ENCODE measurements at places on chromosomes 12 and 14.

DNA sequence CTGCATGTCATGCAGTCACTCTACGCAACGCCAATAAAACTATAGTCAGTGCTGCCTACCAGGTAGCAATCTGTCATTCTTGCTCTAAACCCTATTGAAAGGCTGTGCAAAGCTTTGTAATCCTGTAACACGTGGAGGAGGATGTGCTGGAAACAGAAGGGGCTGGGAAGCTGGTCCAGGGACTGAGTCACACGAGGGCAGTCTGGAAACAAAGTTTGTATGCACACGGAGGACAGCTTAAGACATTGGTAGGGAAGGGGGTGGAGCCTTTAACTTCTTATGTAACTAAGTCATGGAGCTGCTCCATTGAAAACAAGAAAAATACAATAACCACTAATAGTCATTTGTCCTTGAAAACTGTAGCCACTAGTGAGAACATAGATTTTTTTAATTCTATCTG is 128.0 kb downstream of the BCAT1 start:
- DNase-seq, result no peak

- no peak for DNase-seq
These were observed 85.4 kb downstream of the NCOR2 start for GRCh38 chr12:124481772-124482566.

GRCh38 chr12:7731486-7731885 is 15.7 kb downstream of the CLEC4C start:
- no peak for DNase-seq

DNA sequence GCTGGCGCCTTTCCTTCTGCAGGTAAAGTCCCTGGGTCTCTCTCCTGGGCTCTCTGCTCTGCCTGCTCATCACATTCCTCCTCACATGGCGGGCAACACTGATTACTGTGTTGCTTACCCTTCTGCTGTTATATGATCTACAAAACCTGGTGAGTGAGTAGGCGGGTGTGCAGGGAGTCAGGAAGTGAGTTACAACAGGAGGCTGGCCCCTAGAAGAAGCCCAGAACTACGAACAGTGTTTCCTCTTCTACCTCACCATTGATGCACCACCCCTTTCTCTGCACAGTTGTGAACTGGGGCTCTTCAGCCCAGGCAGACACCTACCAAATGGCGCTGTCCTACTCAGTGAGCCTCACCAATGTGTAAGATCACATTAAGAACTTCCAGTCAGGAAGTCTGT is 4.9 kb upstream of the KLHL33 start:
- no peak for DNase-seq

GRCh38 chr12:106897981-106898901 is 57.5 kb upstream of the TMEM263 start:
- DNase-seq, result no peak

- no peak for DNase-seq
These were observed 31.1 kb downstream of the CCDC198 start for GRCh38 chr14:57462551-57462950.

- no peak for DNase-seq
These were observed 49.4 kb downstream of the KRT80 start for GRCh38 chr12:52142431-52142830.

- DNase-seq, result no peak
These were observed 1.1 kb downstream of the TAOK3 start for GRCh38 chr12:118371321-118372282.

GRCh38 chr12:84842406-84843013 is 70.1 kb downstream of the SLC6A15 start:
- DNase-seq, result no peak

- DNase-seq, result no peak
These were observed 219.6 kb upstream of the TMTC1 start for GRCh38 chr12:30003321-30003720.

GRCh38 chr12:92058664-92059063 is 87.0 kb downstream of the BTG1 start:
- no peak for DNase-seq

- DNase-seq, result no peak
These were observed 870 bp upstream of the TBPL2 start for GRCh38 chr14:55441286-55441685.

DNA sequence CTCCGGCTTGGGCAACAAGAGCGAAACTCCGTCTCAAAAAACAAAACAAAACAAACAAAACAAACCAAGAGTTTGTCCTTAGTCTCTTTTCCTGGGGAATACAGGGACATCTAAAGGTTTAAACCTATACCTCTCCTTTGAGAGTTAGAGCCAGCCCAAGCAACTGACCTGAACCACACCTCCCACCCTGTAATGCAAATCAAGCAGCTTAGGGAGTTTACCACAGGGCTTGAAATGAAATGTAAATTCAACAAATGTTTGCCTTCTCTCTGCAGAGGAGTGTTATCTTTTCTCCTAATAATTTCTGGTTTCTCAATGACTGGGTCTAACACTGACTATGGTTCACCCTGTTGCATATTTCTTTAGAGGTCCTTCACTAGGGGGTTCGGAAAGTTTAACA is 16.7 kb downstream of the PPP1CC start:
- no peak for DNase-seq

- DNase-seq, result no peak
These were observed 45.4 kb downstream of the EMP1 start for GRCh38 chr12:13241833-13242488.

DNA sequence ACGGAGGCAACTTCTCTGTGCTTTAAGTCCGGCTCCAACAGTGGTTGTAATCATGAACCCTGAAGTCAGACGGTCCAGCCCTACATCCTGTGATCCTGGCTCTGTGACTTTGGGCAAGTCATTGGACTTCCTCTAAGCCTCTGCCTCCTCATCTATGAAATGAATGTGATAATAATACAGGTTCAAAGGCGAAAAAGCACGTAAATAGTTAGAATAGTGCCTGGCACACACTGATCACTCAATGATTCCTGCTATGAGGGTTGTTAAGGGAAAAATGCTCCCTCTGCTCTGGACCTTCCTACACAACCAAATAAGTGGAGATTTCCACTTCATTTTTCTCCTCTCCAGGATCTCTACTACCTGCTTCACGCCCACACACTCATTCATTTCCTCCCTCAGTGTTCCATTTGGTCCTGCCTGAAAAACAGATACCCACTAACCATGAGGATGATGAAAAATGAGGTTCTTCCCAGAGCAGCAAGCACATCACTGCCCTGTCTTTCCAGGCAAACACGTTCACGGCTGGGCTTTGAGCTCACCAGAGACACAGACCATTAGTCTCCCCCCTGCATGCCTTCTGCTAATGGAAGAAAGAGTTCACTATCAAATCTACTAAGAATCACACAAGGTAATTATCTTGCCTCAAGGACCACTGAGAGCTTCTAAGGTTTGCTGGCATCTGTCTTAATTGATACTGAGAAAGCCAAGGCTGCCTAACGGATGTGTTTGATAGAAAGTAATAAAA is 13.2 kb downstream of the NUAK1 start:
- no peak for DNase-seq

GRCh38 chr12:47904713-47905709 is at the start of gene VDR:
TSS of gene VDR (minus strand) at chr12:47904994. CDS start at chr12:47879113, 25,881 bp downstream.
- peak; percentile 42 for DNase-seq

- no peak for DNase-seq
These were observed 82.6 kb upstream of the ARHGAP5 start for GRCh38 chr14:31994391-31995033.

DNA sequence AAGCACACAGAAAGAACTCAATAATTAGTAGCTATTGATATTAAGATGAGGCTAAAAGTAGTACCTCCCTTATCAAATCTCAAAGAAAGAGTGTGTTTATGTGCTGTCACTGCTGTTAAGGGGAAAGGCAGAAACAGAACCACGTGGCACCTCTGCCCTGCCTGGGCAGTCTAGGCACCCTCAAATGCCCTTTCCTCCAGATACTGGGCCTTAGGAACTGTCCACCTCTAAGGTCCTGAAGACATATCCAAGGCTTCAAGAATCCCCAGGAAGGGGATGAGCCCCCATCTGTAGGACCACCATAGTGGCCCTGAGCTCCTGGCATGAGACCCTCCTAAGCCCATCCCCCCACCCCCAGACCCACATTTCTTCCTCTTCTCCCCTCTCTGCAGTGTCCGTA is 29.1 kb downstream of the NGB start:
- no peak for DNase-seq

DNA sequence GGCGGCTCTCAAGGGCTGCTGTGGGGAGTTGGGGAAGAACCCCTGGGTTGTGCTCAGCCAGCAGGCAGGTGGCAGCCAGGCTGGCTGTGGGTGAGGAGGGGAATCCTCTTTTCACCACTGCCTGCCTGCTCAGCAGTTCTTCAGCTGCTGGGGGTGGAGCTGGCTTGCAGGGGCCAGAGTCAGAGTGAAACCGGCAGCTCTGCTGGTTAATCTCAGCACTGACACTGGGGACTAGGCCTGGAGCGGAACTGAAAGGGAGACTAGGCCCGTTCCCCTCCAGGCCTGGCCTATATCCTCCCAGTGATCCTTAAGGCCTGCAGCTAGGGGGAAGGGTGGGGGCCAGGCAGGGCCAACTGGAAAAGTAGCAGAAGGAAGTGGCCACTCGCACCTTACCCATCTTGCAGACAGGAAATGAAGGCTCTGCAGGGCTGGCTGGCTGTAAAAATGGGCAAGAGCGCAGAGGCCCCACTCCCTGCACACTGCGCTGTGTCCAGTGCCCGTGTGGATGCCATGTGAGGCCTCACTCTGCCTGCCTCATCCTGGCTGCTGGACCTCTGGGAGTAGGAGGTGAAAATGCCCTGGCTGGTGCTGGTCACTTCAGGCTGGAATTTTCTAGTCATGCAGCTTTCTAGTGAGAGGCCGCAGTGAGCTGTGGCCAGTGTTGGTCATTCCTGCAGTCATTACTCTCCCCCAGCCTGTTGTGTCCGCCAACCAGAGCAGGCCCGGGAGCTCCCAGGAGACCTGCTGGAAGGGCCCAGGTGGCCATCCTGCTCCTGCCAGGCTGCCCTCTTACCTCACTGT is 39.4 kb downstream of the SH2B3 start:
- peak; percentile 70 for DNase-seq

DNA sequence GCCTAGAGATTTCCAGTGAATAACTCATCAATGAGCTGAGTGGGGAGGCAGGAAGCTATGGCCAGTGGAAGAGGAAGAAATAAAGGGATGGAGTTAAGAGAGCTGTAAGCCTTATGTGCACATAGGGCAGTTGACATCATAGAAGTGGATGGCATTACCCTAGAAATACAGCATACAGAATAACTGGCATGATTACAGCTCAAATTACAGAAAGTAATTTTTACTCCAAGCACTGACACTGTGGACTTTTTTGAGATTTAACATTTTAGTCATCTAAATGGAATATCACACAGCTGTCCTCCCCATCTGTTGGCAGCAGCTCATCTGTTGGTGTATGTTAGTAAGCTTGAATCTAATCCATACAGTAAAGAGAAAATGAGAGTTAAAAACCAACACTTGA is 5.4 kb upstream of the IPO8 start:
- no peak for DNase-seq

- DNase-seq, result no peak
These were observed 525.3 kb downstream of the MED13L start for GRCh38 chr12:115752156-115752555.

- DNase-seq, result no peak
These were observed 178.2 kb downstream of the AKAP6 start for GRCh38 chr14:32507029-32507984.

GRCh38 chr12:71162832-71163763 is 5.3 kb upstream of the TSPAN8 start:
- DNase-seq, result no peak

- DNase-seq, result no peak
These were observed 172.7 kb downstream of the NRXN3 start for GRCh38 chr14:78342879-78343278.

DNA sequence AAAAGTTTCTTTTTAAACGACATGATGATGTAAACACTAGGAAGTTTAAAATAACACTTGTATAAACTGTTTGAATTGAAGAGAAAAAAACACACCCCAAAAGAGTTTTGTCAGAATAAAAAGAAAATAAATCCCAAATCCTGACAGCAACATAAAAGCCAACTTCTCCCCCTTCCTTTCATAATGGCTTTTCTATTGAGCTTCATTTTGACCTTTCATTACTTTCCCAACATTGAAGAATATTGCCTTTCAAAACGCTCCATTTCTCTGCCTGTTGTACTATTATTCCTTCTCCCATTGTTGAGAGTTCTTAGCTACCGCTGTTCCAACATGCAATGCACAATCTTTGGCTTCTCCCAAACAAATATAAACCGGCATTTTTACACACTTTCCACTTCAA is 448.5 kb downstream of the BCAT1 start:
- DNase-seq, result no peak

- no peak for DNase-seq
These were observed 28.3 kb upstream of the BCDIN3D start for GRCh38 chr12:49871263-49871561.

DNA sequence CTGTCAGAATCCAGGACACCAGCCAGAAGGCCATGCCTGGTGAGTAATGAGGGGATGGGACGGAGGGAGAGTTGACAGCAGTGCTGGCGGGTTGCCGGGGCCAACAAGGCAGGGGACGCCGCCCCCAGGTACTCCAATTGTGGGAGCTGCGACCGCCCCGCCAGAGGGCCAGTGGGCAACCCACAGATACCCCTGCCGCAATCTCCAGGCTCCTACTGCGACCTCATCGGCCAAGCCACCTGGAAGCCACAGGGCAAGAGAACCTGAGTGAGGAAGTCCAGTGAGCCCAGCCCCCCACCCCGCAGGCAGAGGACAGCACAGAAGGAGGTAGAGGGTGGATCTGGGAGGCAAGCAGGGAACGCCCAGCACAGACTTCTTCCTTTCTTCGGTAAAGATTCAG is 103.0 kb downstream of the RIMBP2 start:
- DNase-seq, result no peak

DNA sequence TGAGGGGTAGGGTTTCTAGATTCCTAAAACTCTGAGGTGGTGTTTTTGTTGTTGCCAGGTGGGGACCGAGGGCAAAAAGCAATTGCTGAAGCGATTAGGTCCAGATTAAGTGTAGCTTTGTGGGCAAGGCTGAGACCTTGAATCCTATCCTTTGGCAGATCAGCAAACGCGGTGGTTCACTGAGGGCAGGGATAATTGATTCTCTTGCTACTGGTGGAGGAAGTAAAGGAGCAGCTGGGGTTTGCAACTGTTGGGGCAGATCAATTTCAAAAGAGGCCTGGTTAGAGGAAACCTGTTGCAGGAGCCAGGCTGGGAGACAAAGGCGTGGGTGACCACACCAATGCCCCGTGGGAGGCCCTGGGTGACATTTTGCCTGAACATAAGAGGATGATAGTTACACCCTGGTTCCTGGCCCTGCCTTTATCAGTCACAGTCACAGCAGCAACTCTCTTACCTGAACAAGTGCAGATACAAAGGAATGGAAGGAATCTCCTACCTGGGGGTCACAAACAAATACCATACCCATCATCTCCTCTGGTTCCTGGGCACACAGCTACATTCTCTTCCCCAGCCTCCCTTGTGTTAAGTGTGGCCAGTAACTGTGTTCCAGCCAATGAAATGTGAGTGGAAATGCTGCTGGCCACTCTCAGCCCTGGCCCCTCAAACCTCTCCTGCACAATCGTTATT is 43.3 kb upstream of the RASSF3 start:
- no peak for DNase-seq
